ENCODE measurements at places on chromosomes 13 and 19.

GRCh38 chr19:39070888-39071287 lies 13.3 kb upstream of the ACP7 start:
- H3K27ac ChIP-seq: no peak overlapping the region
- H3K27me3 ChIP-seq: no peaks in the 10 kb centered on the region
- H3K4me3 ChIP-seq: no peak overlapping the region
- H3K4me1 ChIP-seq: peaks cover 16% of the 10 kb centered on the region

GRCh38 chr13:114070098-114070799 lies 62.2 kb downstream of the RASA3 start:
- peaks cover 43% of the 10 kb centered on the region for H3K4me1 ChIP-seq
- no peak for DNase-seq

- H3K27me3 ChIP-seq: no peaks in the 10 kb centered on the region
- H3K4me3 ChIP-seq: no peak overlapping the region
- no peaks in the 10 kb centered on the region for H3K4me1 ChIP-seq
Observed at GRCh38 chr19:23440207-23440606, 44.9 kb upstream of the ZNF91 start.

GRCh38 chr13:44331912-44332851 lies 41.4 kb upstream of the SERP2 start:
- no peak overlapping the region for H3K4me3 ChIP-seq
- no peak overlapping the region for H3K27ac ChIP-seq
- DNase-seq: no peak
- H3K27me3 ChIP-seq: peaks cover 12% of the 10 kb centered on the region

GRCh38 chr13:90185734-90186133 lies 1161.8 kb upstream of the MIR17HG start:
- DNase-seq: no peak
- no peak overlapping the region for H3K4me3 ChIP-seq
- no peaks in the 10 kb centered on the region for H3K27me3 ChIP-seq
- no peak overlapping the region for H3K27ac ChIP-seq
- no peaks in the 10 kb centered on the region for H3K4me1 ChIP-seq

DNA sequence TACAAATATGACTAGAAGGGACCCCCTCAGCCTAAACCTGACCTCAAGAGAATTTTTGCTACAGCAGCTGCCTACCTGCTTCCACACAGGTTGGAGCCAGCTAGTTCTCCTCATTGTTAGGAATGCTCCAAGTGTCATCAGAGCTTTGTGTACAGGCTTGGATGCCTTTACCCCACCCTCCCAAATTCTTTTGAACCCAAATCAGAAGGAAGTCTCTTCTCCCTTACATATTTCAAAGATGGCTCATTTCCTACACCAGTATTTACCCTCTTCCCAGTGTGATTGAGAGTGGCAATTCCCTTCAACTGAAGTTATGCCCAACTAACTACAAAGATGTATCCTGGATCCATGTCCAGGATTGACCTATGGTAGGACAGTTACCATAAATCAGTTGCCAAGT lies 323.2 kb downstream of the OXGR1 start:
- DNase-seq: no peak
- no peaks in the 10 kb centered on the region for H3K36me3 ChIP-seq
- no peaks in the 10 kb centered on the region for H3K4me1 ChIP-seq
- H3K4me3 ChIP-seq: no peak overlapping the region
- no peaks in the 10 kb centered on the region for H3K27me3 ChIP-seq
- no peak overlapping the region for H3K27ac ChIP-seq

DNA sequence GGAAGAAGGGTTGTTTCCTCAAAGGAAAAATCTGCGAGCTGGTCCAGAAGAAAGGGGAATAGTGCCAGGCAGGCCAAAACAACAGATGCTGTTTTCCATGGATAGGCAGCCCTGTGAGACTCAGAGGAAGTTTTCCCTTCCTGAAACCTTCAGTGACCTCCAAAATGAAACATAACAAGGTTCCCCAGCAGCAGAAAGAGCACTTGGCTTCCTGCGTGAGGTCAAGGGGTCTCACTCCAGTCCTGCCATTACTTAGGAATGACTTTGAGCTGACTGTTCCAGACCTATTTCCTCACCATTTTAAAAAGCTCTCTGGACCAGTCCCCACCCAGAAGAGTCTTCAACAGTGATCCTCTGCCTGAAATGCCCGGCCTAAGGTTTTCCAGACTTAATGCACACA lies 104.6 kb upstream of the IPO5 start:
- H3K36me3 ChIP-seq: no peaks in the 10 kb centered on the region
- no peaks in the 10 kb centered on the region for H3K4me1 ChIP-seq
- no peak overlapping the region for H3K27ac ChIP-seq
- DNase-seq: no peak
- peaks cover 20% of the 10 kb centered on the region for H3K27me3 ChIP-seq

DNA sequence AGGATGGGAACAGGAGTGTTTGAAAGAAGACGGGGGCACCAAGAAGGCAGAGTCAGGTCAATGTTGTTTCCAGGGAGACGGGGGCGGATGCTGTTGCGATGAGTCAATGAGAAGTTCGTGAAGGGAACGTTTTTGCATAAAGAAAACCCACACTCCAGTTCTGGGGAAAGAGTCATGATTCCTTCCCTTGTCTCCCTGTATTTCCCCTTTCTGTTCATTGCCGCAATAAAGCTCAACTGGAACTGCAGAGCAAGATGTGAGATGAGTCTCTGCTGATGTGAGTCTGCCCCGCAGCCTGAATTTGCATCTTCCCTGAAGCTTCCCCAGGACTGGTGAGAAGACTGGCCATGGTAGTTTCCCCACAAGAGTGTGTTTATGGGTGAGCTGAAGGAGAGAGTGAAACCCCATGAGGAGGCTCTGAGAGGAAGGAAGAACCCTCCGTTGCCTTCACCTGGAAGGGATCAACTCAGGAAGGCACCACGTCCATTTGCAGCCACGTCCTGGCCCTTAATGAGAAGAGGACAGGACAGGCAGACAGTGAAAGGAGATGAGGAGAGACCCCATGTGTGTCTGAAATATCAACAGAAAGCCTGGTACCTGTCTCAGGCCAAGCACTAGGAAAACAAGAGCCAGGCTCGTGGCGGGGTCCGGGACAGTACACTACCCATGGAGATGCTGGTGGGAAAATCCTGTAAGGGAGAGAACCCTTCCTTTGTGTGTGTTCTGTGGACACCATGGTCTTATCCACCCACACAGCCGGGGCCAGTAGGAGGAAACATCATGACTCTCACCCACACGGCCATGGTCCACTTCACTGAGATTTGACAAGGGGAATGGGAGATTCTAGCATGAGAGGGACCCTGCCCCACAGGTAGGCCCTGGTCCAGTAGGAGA lies 13.7 kb downstream of the LILRA1 start:
- peak; percentile 21 for DNase-seq
- no peaks in the 10 kb centered on the region for H3K36me3 ChIP-seq
- no peak overlapping the region for H3K27ac ChIP-seq

DNA sequence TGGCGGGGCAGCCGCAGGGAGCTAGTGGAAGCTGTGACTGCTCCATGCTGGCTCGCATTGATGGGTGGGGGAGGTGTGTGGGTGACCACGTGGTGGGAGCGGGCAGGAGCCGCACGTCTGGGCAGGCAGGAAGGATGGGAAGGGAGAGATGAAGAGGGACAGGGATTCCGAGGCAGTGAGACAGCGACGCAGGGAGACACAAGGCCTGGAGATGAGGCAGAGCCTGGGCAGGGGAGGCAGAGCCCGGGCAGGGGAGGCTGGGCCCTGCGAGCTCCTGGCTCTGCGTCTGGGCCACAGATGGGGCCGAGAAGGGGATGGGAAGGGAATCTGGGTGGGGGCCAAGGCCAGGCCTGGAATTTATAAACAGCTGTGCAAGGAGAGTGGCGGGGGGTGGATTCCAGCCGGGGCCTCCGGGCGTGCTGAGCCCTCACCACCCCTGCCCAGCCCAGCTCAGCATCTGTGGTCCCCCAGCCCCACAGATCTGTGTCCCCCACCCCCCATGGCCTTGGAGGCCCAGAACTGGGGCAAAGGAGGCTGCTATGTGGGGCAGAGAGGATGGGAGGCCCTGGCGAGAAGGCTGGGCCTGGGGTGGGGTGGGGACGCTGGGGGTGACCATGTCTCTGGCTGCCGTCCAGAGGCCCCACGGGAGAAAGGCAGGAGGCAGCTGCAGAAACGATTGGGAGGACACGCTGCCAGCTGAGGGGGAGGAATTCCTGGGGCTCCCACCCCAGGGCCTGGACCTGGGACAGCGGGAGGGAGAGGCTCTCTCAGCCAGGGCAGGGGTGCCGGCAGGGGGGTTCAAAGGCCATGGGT lies 6.0 kb downstream of the EHD2 start:
- DNase-seq: no peak
- peaks cover 22% of the 10 kb centered on the region for H3K27me3 ChIP-seq
- H3K36me3 ChIP-seq: no peaks in the 10 kb centered on the region
- H3K4me1 ChIP-seq: no peaks in the 10 kb centered on the region

GRCh38 chr19:56132316-56132822 lies 8.7 kb upstream of the ZNF444 start:
- no peak for DNase-seq
- no peak overlapping the region for H3K4me3 ChIP-seq
- no peaks in the 10 kb centered on the region for H3K4me1 ChIP-seq

DNA sequence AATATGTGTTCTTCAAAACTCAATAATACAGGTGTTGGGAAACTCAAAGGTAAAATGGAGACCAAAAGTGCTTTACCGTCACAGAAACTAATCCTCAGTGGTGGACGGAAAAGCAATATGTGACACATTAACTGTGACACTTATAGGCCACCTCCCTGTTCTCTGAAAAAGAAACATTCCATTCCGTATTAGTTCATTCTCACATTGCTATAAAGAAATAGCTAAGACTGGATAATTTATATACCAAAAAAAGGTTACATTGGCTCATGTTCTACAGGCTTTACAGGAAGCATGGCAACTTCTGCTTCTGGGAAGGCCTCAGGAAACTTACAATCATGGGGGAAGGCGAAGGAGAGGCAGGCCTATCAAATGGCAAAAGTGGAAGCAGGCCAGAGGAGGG lies 435.3 kb upstream of the HTR2A start:
- no peaks in the 10 kb centered on the region for H3K27me3 ChIP-seq
- no peaks in the 10 kb centered on the region for H3K4me1 ChIP-seq
- H3K36me3 ChIP-seq: no peaks in the 10 kb centered on the region
- no peak overlapping the region for H3K27ac ChIP-seq
- H3K4me3 ChIP-seq: no peak overlapping the region

DNA sequence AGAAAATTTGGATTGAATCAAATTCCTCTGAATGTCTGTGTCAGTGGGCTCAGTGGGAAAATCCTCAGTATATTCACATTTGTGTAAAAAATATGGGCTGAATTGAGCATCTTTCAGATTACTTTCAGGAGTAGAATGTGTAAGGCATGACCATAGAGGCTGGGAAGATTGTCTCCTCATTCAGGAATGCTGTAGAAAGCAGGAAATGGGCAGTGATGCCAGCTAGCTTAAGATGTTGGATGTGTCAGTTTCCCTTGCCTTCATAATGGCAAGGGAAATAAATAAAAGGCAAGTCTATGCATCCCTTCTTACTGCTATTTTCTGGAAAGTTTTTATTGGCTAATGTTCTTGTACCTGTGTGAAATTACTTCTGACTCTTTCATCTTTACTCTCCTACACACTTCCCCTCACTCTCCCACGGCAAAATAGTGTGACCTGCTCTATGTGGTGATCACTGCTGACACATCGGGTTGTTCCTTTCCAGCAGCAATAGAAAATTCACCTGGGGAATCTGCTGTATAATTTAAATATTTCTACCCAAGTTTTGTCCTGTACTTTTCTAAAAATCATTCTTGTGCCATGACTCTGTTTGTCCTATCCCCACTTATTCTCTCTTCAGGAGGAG lies 103.2 kb downstream of the LMO7 start:
- no peaks in the 10 kb centered on the region for H3K27me3 ChIP-seq
- no peak for DNase-seq
- peaks cover 13% of the 10 kb centered on the region for H3K4me1 ChIP-seq
- H3K27ac ChIP-seq: no peak overlapping the region
